ENCODE measurements at places on chromosomes 13 and 19. TPM values are rescaled to one million over a fixed set of nuclear protein-coding genes. Genes with fewer than 3 reads are reported as not detected.

Gene NLRP9
- not detected for total RNA-seq

GRCh38 chr13:69769608-69770007, 338.0 kb upstream of the ATXN8OS start:
- DNase-seq: no peak

DNA sequence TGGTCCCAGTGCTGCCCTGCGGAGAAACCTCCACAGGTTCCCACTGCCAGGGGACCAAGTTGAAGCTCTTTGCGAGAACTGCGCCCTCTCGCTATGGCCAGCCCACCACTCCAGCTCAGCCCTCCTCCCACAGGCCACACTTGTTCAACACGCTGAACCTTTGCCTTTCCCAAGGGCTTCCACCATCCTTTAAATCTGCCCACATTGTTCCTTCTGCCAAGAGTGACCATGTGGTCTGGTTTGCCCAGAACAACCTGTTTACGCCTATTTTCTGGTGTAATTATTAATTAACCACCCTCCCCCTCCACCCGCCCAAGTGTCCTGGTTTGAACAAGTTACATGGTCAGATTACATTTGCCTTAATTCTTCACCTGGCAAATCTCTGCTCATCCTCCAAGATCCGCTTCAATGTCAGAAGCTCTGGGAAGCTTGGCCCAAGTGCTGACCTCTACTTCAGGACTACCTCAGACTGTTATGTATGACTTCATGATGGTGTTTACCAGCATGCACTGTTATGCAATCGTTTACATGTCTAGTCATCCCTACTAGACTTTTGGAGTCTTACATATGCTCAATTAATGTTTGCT, 12.0 kb upstream of the USP12 start:
- no peak for DNase-seq

Gene KANK2
- 336 TPM for total RNA-seq
